ENCODE measurements at places on chromosomes 7 and 10.

- DNase-seq: no peak
Observed at GRCh38 chr10:67327626-67328535, 368.1 kb downstream of the CTNNA3 start.

DNA sequence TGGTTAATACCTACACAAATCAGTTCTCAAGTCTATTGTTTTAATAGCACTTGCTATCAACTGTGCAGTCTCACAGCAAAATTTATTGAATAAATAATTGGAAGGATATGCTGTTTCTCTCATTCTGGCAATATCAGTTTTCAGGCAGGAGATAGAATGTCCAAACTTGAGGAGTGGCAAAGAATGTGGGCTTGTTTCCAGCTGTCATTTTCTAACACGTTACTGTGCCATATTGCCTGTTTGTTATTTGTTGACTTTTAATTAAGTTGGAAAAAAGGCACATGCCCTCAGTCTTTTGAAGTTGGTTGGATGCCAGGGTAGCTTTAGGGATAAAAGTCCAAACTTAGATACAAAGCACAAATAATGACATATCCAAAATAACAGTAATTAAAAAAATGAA lies 52.2 kb downstream of the MAGI2 start:
- no peak for DNase-seq

- DNase-seq: no peak
Observed at GRCh38 chr7:115548756-115549155, 481.8 kb downstream of the TFEC start.

DNA sequence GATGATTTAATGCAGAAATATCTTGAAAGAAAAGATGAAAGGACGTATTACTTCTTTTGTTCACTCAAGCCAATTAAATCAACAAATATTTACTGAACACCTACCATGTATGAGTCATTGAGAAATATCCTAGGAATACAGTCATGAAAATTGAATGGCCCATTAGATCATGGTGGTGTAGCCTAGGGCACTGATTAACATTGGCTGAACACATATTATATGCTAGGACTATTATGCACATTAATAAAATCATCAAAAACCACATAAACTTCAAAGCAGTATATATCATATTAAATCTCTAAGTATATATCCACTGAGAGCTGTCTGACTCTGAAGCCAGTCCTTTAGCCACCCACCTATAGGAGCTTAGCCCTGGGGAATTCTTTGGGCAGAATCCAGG lies 41.8 kb downstream of the FAM204A start:
- no peak for DNase-seq

DNA sequence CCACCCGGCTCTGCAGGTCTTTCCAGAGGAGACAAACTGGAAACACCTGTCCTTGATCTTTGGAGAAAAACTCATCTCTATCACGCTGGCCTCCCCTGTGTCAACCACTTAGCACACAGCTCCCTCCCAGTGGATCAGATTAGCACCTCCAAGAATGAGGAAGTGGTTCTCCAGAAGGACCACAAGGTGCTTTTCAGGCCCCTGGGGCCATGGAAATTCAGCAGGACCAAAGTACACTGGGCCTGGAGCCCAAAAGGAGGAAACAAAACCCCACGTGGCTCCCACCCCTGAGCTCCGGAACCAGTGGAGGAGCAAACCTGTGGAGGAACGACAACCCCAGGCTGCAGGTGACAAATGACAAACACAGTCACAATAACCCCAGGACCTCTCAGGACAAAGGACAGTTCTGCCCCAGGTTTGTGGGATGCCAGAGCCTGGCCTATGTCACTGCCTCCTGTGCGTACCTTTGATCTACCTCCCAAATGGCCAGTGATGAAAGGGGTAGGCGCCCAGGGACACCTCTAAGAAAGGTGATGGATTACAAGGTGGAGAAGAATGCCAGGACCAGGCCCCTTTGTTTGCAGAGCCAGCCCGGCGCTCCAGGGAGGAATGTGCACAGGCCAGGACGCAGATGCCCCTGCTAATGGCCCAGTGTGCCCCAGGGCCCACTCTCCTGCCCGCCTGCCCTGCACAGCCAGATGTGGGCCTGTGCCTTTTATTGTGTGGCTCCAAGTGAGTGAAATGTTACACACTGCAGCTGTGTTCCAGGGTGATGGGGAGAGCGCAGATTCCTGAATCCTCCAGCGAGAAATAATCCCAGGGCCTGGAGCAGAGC lies 5.7 kb downstream of the TNS3 start:
- no peak for DNase-seq
